Activated CD8-positive, alpha-beta T cell treated with anti-CD3 and anti-CD28 coated beads for 36 hours (primary cell): ENCODE measurements at places on chromosomes 6 and 20. TPM values are rescaled to one million over a fixed set of nuclear protein-coding genes. Genes with fewer than 3 reads are reported as not detected.

- H3K27ac ChIP-seq = no peak overlapping the region
- no peaks in the 10 kb centered on the region for H3K4me1 ChIP-seq
- H3K4me3 ChIP-seq = no peak overlapping the region
These were observed 293.9 kb upstream of the FOXQ1 start for GRCh38 chr6:1018041-1018440.

DNA sequence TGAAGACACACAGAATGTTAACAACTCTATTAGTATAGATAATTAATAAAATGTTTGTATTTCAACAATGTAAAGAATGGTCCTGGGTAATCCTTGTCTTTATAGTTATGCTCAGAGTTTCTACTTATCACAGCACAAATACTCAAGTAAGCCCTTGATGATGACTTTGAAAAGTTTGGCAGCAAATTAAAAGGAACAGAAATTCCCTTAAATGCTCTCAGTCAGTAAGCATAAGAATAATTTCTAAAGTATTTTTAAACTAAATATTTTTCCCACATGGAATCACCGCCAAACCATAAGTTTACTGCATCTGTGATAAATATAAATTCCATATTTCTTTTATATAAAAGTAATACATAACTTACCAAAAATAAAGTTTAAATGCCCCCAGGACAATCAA, 96.1 kb downstream of the COL12A1 start:
- H3K4me1 ChIP-seq = no peaks in the 10 kb centered on the region
- no peak overlapping the region for H3K4me3 ChIP-seq

HRH3 gene
- not detected for total RNA-seq

DNA sequence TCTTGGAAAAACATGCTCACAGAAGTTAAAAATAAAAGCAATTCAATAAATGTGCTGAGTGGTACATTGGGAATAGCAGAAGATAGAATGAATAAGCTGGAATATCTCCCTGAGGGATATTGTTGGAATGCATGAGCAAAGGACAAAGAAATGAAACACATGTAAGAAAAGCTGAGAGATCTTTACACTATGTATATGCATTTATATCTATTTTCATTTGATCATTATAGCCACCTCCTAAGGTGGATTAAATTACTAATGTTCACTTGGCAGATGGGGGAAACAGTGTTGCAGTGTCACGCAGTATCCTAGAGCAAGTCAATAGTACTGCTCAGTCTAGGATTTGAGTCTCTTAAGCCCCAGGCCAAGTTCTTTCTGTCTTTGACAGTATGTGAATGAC, 542.0 kb upstream of the MARCKS start:
- no peak for DNase-seq
- no peaks in the 10 kb centered on the region for H3K4me1 ChIP-seq
- H3K27ac ChIP-seq = no peak overlapping the region
- no peaks in the 10 kb centered on the region for H3K36me3 ChIP-seq
- H3K4me3 ChIP-seq = no peak overlapping the region

FAM8A1 gene
- total RNA-seq = 3.8 TPM

DNA sequence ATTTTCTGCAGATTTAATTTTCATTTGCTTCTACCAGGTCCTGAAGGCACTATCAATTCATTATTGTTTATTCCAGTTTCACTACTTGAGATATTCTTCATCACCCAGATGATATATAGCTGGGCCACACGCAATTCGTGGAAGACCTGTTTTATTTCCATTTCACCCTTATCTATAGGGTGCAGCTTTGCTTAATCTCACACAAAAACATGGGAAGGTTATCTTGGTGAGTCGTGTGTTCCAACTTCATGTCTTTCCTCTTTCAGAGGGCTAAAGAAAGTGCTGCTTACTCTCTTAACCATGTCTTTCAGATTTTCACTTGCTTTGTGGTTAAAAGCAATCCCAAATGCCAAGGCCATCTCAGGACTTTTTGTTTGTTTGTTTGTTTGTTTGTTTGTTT, 194.0 kb downstream of the SOD2 start:
- H3K4me1 ChIP-seq = no peaks in the 10 kb centered on the region
- no peak overlapping the region for H3K4me3 ChIP-seq
- no peaks in the 10 kb centered on the region for H3K36me3 ChIP-seq
- no peak overlapping the region for H3K27ac ChIP-seq
- H3K27me3 ChIP-seq = peaks cover 5% of the 10 kb centered on the region

DNA sequence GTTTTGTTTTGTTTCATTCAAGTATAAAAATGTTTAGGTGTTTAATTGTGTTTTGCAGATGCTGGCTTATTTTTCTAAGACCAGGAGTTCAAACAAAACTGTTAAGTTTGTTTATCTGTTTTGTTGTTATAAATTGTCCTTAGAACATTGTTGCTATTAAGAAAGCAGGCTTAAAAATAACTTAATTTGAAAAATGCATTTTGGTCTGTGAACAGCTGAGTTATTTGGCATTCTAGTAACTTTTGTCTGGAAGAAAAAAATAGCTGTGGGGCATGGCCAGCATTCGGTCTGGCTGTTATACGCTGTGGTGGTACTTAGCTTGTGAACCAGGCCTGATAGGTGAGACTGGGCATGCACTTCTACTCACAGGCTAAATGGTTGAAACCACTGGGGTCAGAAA, 37.8 kb downstream of the SLX4IP start:
- peaks cover 6% of the 10 kb centered on the region for H3K36me3 ChIP-seq
- no peak overlapping the region for H3K27ac ChIP-seq
- peaks cover 27% of the 10 kb centered on the region for H3K4me1 ChIP-seq
- no peak for DNase-seq

CASS4 gene
- 3.7 TPM for total RNA-seq

LINC00237 gene
- not detected for total RNA-seq

- H3K4me1 ChIP-seq = no peaks in the 10 kb centered on the region
- no peak overlapping the region for H3K27ac ChIP-seq
- H3K36me3 ChIP-seq = no peaks in the 10 kb centered on the region
- peaks cover 3% of the 10 kb centered on the region for H3K27me3 ChIP-seq
- no peak for DNase-seq
- no peak overlapping the region for H3K4me3 ChIP-seq
These were observed 38.0 kb upstream of the PDE10A start for GRCh38 chr6:165701005-165701404.

MYLK4 gene
- 0.09 TPM for total RNA-seq

DNA sequence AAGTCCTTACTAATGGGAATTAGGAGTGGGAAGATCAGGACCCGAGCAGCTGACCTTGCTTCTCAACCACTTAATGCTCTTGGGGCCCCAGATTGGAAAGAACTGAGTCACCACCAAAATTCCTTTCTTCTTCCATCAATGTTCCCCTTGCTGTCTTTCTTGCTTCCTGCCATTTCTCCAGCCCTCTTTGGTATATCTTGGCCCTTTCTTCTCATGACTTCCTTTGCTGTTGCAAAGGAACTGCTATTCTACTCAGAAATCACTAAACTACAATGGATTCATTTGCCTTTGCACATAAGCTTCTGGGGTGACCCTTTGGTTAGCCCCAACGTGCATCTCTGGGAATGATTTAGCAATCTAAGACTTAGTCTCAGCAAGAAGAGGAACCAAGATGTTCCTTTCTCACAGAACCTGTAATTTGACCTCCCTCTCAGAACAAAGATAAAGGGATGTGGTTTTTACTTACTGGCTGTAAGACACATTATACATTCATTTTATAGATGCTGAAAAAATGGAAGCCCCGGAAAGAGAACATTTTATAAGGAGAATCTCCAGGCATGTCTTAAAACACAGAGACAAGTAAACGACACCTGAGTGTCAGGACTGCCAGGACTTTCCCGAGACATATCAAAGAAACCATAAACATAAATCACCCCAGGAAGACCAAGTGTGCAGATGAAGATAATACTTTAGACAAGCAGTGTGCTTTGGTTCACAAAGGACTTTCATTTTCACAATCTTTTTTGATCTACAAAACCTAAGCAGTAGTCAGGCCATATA, 99.0 kb upstream of the TNFAIP3 start:
- peak overlapping the region; percentile 85 for H3K27ac ChIP-seq
- no peak for DNase-seq
- H3K36me3 ChIP-seq = peaks cover 1% of the 10 kb centered on the region
- H3K27me3 ChIP-seq = no peaks in the 10 kb centered on the region

DNA sequence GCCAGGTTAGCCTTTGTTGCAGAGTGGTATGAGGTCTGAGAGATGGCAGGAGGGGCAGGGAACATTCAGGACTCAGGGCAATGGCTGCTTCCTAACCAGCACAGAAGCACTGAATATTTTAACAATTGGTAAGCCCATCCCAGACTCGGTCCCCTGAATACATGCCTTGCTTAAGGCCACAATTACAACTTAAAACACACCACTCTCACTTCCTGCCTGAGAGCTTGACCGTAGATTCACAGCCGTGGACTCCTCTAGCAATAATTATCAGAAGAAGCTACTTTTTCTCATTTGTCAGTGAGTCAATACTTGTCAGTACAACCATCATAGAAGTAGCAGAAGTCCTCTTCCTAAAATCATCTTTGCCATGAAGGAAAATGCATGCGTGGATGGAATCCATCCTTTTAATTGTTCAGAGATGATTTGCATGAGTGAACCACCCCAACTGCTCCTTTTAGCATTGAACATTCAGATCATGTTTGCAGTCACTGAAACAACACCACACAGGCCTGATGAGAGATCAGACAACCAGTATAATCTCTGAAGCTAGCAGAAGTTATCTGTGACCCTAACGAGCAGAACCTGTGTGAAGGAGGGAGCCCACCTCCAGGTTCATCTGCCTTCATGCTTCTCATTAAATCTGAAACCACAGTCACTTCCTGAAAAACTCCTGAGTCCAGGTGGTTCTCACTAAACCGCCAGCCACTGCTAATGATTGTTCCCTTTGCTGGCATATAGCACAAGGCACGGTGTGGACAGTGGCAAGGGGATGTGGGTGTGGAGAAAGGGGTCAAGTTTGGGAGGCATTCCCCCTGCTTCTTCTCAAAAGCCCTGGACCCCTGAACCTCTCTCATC, 333.9 kb upstream of the CNR1 start:
- peaks cover 7% of the 10 kb centered on the region for H3K27me3 ChIP-seq
- no peaks in the 10 kb centered on the region for H3K4me1 ChIP-seq
- no peak for DNase-seq
- no peaks in the 10 kb centered on the region for H3K36me3 ChIP-seq
- H3K27ac ChIP-seq = no peak overlapping the region

- DNase-seq = no peak
- no peaks in the 10 kb centered on the region for H3K36me3 ChIP-seq
- H3K27me3 ChIP-seq = peaks cover 54% of the 10 kb centered on the region
- H3K4me1 ChIP-seq = peaks cover 4% of the 10 kb centered on the region
- H3K27ac ChIP-seq = no peak overlapping the region
These were observed 1.2 kb downstream of the POPDC3 start for GRCh38 chr6:105178636-105179035.

- no peaks in the 10 kb centered on the region for H3K36me3 ChIP-seq
- no peak overlapping the region for H3K27ac ChIP-seq
- no peak overlapping the region for H3K4me3 ChIP-seq
- H3K4me1 ChIP-seq = peaks cover 4% of the 10 kb centered on the region
These were observed 5.3 kb upstream of the OSBPL2 start for GRCh38 chr20:62232770-62233645.

CGAS gene
- total RNA-seq = 21.1 TPM

HTR1E gene
- not detected for total RNA-seq

GRCh38 chr6:43630980-43631619, 2.0 kb upstream of the GTPBP2 start:
- H3K27me3 ChIP-seq = no peaks in the 10 kb centered on the region
- H3K4me1 ChIP-seq = peaks cover 33% of the 10 kb centered on the region
- no peak for DNase-seq
- H3K4me3 ChIP-seq = peak overlapping the region; percentile 24

DNA sequence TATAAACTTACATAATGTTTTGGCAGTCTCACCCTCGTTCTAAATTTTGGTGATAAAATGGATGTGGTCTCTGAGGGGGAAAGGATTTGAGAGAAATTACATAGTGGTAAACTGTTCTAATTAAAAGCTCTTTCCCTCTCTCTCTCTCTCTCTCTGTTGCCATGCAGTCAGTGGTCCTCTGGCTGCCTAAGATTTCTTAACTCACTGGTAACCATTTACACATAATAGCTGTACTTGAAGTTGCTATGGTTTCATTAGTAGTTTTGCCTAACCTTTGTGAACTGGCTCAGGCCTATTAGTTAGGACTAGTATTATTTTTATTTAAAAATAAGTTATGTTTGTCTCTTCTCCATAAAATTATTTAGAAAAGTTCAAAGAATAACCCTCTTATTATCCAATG, 42.0 kb downstream of the MAPK14 start:
- peaks cover 6% of the 10 kb centered on the region for H3K36me3 ChIP-seq
- H3K27ac ChIP-seq = no peak overlapping the region
- H3K4me1 ChIP-seq = peaks cover 48% of the 10 kb centered on the region
- no peak overlapping the region for H3K4me3 ChIP-seq
- H3K27me3 ChIP-seq = no peaks in the 10 kb centered on the region

GRCh38 chr6:160071805-160072690, 49.6 kb upstream of the SLC22A1 start:
- no peak overlapping the region for H3K27ac ChIP-seq
- H3K27me3 ChIP-seq = no peaks in the 10 kb centered on the region
- DNase-seq = no peak
- H3K4me3 ChIP-seq = no peak overlapping the region
- H3K4me1 ChIP-seq = peaks cover 26% of the 10 kb centered on the region
- peaks cover 71% of the 10 kb centered on the region for H3K36me3 ChIP-seq

DNA sequence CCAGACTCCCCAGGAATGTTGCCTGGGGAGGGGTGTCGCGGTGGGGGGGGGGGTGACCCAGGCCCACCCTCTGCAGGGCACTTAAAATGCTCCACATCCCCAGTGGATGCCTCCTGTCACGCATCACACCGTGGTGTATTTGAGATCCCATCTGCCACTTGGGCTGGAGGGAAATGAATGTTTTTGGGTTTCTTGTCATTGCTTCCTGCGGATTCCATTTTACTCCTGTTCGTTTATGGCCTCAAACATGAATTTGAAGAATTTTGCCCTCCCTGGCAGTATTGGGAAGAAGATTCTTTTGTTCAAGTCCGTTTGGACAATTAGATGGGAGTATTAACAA, 544 bp upstream of the KHDC1 start:
- H3K27ac ChIP-seq = peak overlapping the region; percentile 78
- H3K36me3 ChIP-seq = peaks cover 31% of the 10 kb centered on the region
- peaks cover 30% of the 10 kb centered on the region for H3K4me1 ChIP-seq
- H3K4me3 ChIP-seq = peak overlapping the region; percentile 85
- DNase-seq = peak; percentile 9
- H3K27me3 ChIP-seq = no peaks in the 10 kb centered on the region

C6orf132 gene
- 0.13 TPM for total RNA-seq

GRCh38 chr6:12506159-12506558, 210.4 kb upstream of the PHACTR1 start:
- no peak overlapping the region for H3K27ac ChIP-seq
- no peaks in the 10 kb centered on the region for H3K36me3 ChIP-seq
- H3K4me3 ChIP-seq = no peak overlapping the region
- no peak for DNase-seq
- peaks cover 2% of the 10 kb centered on the region for H3K27me3 ChIP-seq

PLG gene
- not detected for total RNA-seq

IRF4 gene
- total RNA-seq = 409 TPM

DNA sequence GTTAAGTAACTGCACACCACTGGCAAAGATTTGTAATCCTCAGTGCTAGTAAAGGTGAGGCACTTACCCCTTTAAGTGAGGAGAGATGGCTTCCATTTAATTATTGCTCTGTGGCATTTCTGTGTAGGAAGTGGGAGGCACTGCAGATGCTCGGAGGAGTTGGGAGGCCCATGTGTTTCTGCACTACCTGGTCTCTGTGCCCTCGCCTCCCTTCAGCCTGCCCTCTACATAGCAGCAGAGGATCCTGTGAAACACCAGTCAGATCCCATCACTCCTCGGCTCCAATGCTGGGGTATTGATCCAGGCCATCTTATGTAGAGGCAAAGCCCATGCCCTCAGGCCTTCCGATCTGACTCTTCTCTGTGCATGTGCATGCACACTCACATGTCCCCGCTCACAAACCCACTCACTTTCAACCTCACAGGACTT, 67.0 kb downstream of the SLX4IP start:
- H3K27ac ChIP-seq = peak overlapping the region; percentile 89
- peak overlapping the region; percentile 78 for H3K4me3 ChIP-seq
- peak; percentile 58 for DNase-seq
- no peaks in the 10 kb centered on the region for H3K27me3 ChIP-seq
- H3K4me1 ChIP-seq = peaks cover 29% of the 10 kb centered on the region

PTK6 gene
- not detected for total RNA-seq
